Fibroblast of gingiva (primary cell): ENCODE measurements at places on chromosomes 12 and 14.

- peak; percentile 13 for DNase-seq
Measured at GRCh38 chr12:14650789-14651188, 45.6 kb downstream of the GUCY2C start.

- no peak for DNase-seq
Measured at GRCh38 chr12:127400221-127400620, 866.7 kb upstream of the TMEM132C start.

- DNase-seq = no peak
Measured at GRCh38 chr14:34300882-34301734, 160.9 kb downstream of the SPTSSA start.

DNA sequence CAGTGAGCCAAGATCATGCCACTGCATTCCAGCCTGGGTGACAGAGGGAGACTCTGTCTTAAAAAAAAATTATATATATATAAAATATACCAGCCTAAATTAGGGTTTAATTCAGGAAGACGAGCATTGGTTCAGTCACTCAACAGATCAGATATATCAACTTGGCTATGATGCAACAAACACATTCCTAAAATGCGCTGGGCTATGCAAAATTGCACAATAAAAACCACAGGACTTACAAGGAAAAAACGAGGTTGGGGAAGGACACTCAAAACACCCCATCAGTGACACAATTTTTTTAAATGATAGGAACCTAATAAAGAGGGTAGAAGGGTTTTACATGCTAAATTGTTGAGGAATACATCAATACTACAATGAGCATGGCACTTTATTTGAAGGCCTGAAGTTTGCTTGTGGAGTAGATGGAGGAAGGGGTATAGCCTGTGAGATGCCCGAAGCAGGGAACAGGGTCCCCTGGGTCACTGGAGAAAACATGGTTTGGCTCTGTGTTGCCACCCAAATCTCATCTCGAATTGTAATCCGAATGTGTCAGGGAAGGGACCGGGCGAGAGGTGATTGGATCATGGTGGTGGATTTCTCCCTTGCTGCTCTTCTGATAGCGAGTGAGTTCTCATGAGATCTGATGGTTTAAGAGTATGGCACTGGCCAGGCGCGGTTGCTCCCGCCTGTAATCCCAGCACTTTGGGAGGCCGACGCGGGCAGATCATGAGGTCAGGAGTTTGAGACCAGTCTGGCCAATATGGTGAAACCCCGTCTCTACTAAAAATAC lies 71.2 kb downstream of the TNFAIP2 start:
- peak; percentile 74 for DNase-seq
